ENCODE measurements at places on chromosomes 5 and 9.

DNA sequence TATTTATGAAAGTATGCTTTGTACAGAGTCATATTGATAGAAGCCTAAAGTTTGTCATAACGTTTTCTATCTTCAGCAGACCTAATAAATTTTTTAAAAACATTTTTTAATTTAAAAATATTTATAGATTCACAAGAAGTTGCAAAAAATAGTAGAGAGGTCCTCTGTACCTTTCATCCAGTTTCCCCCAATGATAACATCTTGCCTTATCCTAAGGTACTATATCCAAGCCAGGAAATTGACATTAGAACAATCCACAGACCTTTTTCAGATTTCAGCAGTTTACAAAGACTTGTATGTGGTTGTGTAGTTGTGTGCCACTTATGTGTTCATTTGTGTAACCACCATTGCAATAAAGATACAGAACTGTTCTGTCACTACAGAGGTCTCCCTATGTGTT lies 88.5 kb downstream of the SLC12A2 start:
- no peak for DNase-seq

DNA sequence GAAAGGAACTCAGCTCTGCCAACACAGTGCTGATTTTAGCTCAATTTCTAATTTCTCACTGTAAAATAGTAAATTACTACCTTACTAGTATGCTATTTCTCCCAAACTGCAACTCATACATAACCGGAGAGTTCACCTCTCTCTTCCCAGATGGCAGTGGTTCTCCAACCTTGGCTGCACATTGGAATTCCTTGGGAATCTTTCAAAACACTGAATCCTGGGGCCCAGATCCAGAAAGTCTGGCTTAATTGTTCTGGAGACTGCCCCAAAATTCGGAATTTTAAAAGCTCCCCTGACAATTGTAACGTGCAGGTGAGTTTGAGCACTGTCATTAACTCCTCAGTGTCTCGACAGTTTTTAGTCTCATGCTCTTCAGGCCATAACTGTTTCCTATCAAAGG lies 100.3 kb downstream of the SLC1A3 start:
- no peak for DNase-seq

DNA sequence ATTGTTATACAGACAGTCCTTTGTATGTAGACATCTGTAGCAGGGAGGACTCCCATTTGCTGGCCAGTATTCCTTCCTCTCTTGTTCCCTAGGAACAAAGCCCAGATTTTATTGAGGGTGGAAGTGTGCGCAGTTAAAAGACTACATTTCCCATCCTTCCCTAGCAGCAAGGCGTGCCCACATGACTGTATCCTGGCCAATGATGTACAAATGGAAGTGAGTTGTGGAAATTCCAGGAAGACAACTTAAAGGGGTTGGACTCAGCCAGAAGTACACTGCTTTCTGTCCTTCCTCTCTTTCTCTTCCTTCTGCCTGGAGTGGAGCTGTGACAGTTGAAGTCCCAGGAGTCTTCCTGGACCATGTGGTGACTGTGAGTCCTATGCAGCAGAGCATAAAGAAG lies 89.0 kb downstream of the HRH2 start:
- DNase-seq: no peak

- no peak for DNase-seq
These were observed 137.0 kb downstream of the WDR41 start for GRCh38 chr5:77355080-77355479.

DNA sequence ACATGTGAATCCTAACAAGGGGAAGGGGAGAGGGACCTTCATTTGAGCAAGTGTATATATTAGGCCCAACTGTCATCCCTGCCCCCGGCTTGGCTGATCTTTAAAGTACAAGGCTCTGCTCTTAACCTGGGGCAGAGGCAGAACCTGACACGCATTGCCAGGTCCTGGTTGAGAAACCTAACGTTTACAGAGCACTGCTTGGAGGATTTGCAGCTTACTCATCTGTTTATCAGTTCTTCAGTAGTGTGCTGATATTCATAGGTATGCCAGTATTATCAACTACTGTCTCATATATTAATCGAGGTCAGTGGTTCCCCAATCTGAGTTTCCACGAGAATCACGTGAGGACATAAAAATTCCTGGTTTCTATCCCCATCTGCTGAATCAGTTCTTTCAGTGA lies 50.4 kb downstream of the ACO1 start:
- DNase-seq: no peak

GRCh38 chr5:60257596-60258271 lies 364.2 kb upstream of the PDE4D start:
- no peak for DNase-seq

- DNase-seq: no peak
These were observed 12.6 kb downstream of the ISL1 start for GRCh38 chr5:51395666-51396356.

DNA sequence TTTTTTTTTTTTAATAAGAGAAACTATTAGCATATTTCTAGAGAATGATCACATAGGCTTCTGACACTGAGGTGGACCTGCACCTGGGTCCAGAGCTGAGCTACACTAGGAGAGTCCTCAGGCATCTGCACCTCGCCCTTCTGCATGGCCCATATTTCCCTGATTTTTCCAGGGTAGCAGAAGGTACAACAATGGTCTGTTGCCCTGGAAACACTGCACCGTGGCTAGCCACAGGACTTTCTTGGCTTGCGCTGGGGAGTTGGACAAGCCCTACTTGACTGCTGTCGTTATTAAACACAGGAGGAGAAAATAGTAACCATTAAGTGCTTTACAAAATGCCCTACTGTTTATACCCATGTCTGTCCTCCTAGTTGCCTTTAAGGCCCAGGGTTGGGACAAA lies 615.7 kb upstream of the MEF2C start:
- no peak for DNase-seq

GRCh38 chr5:108386345-108387061 lies 4.6 kb upstream of the FBXL17 start:
- DNase-seq: no peak

GRCh38 chr5:134083517-134083916 lies 31.0 kb upstream of the TCF7 start:
- peak; percentile 34 for DNase-seq

DNA sequence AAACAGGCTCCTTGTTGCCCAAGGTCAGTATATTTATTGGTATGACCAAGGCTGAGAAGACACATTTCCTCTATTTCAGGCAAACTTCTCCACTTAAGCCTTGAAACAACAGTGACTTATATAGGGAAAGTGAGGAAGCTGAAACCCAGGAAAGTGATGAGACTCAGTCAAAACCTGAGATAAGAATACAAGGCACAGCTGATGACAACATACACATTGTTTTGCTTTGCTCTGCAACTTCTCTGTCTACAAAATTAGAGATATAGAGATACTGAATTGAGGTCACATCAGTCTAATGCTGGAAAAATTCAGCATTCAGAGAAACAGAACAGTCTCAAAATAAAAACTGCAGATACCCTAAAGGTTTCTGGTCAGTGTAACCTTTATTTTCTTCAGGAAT lies 586.1 kb downstream of the DNAH5 start:
- no peak for DNase-seq

GRCh38 chr5:56543441-56544388 lies 271.6 kb upstream of the MAP3K1 start:
- no peak for DNase-seq

DNA sequence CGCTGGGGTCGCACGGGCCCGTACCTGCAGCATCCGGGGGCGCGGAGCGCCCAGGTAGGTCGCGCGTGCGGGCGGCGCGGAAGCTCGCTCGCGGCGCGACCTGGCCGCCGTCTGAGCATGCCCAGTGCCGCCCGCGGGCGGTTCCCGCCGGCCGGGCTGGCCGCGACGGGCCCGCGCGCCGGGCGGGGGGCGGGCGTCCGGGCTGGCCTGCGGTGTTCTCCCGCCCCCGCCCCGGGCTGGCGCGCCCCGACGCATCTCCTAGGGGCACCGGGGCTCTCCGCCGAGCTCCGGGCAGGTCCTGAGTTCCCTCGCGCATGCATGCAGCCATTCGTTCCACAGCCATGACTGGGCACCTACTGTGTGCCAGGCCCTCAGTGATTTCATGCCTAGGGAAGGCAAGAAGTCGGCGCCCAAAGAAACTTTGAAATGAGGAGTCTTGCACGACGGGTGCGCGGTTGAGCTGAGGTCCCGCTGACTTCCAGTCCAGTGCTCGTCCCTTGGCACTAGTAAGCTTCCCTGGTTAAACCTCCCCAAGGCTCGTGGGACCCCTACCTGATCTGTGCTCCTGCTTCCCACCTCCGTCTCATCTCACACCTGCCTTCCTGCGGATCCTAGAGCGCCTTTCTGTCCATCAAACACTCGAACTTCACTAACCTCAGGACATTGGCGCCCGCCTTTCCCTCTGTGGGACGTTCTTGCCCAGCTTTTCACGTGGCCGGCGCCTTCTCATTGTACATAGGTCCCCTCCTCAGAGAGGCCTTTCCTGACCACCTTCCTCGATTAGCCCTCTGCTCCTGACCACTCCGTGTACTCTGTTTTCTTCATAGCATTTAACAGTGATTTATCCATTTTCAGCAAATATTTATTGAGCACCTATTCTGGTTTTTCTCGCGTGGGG lies at the start of gene PTPN3:
PTPN3 (minus strand) TSS at position 113 of the 898 bp plus-strand sequence. CDS start 34,873 bp downstream, outside the sequence.
- DNase-seq: no peak

DNA sequence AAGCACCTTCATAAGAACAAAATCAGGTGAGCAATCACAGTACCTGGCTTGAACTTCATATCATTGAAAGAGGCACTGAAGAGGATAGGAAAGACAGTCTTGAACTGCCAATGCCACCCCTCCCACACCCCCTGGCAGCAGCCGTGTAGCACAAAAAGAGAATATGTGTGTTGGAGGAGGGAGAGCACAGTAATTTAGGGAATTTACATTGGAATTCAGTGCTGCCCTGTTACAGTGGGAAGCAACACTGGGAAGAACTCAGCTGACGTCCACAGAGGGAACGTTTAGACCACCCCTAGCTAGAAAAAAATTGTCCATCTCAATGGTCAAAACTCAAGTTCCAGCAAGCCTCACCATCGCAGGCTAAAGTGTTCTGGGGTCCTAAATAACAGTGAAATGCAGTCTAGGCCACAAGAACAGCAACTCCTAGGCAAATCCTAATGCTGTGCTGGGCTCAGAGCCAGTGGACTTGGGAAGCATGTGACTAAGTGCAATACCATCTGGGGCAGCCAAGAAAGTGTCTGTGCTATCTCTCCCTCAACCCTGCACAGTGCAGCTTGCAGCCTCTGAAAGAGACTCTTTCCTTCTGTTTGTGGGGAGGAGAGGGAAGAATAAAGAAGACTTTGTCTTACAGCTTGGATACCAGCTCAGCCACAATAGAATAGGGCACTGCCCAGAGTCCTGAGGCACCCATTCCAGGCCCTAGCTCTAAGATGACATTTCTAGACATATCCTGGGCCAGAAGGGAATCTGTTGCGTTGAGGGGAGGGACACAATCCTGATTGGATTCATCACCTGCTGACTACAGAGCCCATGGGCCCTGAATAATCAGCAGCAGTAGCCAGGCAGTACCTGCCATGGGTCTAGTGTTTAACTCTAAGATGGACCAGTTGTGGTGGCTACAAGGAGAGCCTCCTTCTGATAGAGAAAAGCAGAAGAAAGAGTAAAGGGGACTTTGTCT lies 62.1 kb upstream of the VLDLR start:
- DNase-seq: no peak

- no peak for DNase-seq
These were observed 99.0 kb downstream of the TRIM36 start for GRCh38 chr5:115070737-115071136.

- no peak for DNase-seq
These were observed 27.3 kb upstream of the CFAP157 start for GRCh38 chr9:127679506-127679905.

DNA sequence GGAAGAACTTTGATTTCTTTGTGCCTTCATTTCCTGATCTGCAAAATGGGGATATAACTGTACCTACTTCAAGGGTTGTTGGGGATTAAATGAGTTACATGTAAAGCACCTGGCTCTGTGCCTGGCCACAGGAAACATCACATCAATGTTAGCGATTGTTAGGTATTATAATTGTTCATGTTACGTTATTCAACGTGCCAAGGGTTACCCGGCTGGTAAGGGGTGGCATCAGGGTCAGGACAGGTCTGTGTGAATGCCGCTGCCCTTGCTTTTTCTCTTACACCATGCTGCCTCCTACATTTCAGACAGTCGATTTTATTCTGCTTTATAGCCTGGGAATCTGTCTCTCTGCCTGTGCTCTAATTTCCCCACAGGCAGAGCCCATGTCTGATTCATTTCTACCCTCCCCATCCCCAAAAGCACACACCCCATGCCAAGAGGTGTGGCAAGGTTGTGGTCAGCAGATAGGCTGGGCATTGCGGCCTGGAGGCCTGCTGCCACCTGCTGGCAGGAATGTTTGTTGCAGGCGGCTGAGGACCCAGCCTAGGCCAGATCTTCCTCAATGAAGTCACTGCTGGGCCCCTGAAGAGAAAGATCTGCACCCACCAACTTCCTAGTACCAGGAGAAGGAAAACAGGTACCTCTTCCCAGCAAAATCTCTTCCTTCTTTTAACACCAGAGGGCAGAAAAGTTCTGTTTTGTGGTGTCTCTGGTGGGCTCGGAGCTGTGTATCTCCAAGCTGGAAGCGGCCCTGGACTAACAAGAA lies 5.3 kb downstream of the ANKS6 start:
- peak; percentile 78 for DNase-seq

DNA sequence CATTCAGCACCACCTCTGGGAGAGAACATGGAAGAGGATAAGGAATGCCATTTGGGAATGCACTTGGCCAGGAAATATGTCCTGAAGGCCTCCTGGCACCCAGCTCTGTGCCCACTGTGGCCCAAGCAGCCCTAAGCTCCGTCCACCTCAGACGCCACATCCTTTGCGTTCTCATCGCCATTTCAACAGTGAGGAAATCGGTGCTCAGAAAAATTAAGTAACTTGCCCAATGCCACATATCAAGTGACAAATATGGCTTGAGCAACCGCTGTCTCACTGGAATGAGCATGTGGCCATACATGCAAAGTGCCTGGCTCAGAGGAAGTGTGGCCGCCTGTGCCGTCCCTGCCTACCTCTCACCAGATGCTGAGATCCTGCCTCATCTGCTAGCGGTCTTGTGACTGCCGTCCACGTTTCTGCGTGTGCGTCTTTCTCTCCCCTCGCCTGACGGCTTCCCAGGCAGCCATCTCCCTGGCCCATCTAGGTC lies 984 bp upstream of the DOK3 start:
- no peak for DNase-seq

- no peak for DNase-seq
These were observed 41.3 kb upstream of the CDK20 start for GRCh38 chr9:88015606-88016005.

GRCh38 chr9:76542360-76542759 lies 83.4 kb downstream of the GCNT1 start:
- no peak for DNase-seq

DNA sequence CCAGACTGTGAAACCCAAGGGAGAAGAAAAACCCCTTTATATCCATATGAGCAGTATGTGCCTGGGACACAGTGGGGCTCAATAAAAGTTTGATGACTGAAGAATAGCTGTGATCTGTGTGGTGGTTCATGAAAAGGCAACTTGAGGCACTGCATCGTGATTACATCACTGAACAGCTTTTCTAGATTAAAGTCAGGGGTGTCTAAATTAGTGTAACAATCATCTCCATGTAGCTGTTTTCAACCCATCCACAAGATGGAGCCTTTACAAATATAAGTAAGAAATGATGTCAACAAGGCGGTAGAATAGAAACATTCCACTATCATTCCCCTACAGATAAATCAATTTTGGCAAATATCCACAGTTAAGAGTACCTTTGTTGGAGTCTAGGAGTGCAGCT lies 55.5 kb downstream of the PRRC1 start:
- DNase-seq: no peak
